Body of pancreas (tissue), 4 donors: ENCODE measurements at places on chromosomes 3 and 15.

DNA sequence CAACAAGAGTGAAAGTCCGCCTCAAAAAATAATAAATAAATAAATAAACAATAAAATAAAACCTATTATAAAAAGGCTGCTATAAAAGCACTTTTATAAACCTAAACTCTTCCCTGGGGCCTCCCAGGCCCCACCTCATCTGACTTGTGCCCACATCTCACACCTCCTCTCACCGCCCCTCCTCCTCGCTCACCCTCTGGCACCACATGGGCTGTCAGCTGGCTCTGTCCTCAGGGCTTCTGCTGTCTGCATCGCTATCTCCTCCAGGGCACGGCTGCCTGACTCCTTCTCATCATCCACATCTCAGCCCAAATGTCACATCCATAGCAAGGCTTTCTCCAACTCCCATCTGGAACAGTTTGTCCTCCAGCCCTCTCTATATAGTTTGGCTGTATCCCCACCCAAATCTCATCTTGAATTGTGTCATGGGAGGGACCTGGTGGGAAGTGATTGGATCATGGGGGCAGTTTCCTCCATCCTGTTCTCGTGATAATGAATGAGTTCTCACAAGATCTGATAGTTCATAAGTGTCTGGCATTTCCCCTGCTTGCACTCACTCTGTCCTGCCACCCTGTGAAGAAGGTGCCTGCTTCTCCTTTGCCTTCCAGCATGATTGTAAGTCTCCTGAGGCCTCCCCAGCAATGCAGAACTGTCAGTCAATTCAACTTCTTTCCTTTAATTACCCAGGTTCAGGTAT, 8.8 kb upstream of the SH3BP5 start:
- DNase-seq = no peak

DNA sequence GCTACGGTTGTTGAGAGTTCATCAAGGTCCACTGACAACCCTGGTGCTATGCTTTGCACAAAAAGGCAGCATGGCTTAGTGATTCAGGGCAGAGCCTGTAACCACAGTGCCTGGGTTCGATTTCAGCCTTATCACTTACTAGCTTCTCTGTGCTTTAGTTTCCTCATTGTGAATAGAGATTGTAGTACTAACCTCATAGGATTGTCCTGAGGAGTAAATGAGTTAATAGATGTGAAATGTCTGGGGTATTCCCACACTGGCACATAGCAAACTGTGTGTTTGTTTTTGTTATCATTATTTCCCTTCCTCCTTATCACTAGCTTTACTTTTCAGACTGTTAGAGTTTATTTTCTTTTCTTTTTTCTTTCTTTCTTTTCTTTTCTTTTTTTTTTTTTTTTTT, 16.3 kb downstream of the CRTAP start:
- DNase-seq = no peak

DNA sequence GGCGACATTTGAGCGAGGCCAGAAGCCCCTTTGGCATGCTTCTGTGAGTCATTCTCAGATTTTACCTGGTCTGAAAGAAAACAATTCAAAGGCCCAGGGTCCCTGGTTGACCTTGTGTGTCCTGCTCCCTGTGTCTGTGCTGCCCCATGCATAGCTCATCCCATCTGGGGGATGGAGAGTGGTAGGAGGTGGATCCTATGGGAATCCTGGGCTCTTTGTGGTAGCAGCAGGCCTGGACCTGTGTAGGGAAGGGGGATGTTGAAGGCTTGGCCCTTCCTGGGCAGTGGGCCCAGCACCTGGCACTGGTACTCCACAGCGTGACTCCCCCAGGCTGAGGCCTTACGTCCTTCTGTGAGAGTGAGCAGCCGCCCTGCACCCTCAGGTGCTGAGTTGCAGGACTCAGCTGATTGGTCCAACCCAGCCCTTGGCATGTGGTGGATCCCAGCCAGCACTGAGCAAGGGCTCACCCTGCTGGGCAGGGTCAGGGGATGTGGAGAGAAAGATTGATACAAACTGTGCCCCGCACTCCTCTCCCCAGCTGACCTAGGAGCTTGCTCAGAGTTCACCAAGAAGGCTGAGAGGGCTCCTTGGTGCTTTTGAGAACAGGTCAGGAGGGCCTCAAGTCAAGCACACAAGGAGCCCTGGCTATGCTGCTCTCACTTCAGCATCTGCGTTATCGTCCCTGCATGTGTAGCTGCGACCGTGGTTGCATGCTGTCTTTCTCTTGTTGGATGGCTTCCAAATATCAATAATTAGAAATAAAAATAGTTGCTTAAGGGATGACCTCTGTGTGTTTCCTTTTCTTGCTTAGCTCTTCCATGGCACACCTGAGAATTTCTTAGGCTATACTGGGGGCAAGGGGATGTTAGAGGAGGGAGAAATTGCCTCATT, 21.4 kb upstream of the JMJD7 start:
- DNase-seq = no peak

GRCh38 chr3:61668317-61668864, 107.0 kb downstream of the PTPRG start:
- no peak for DNase-seq
